Stimulated activated CD4-positive, alpha-beta T cell treated with anti-CD3 and anti-CD28 coated beads, Interleukin-15, amount 100 ng/mL, for 1 hour (primary cell): ENCODE measurements at places on chromosomes 11 and 22.

- no peak for DNase-seq
Observed at GRCh38 chr11:2461253-2461955, 16.6 kb downstream of the KCNQ1 start.

DNA sequence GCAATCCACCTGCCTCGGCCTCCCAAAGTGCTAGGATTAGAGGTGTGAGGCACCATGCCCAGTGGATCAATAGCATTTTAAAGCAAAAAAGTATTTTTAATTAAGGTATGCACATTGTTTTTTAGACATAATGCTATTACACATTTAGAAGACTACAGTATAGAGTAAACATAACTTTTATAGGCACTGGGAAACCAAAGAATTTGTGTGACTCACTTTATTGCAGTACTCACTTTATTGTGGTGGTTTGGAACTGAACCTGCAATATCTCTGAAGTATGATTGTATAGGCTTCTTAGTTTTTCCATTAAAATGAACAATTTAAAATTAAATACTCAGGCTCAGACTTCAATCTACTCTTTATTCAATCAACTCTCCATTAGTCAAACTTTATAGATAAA, 17.5 kb upstream of the CD3E start:
- no peak for DNase-seq

- DNase-seq = no peak
Observed at GRCh38 chr22:49487950-49488349, 339.7 kb downstream of the BRD1 start.

- no peak for DNase-seq
Observed at GRCh38 chr11:19160847-19161246, 40.9 kb downstream of the CSRP3 start.

GRCh38 chr22:18147791-18148190, 2.2 kb upstream of the USP18 start:
- DNase-seq = no peak

- DNase-seq = no peak
Observed at GRCh38 chr22:40594924-40595323, 41.6 kb downstream of the MRTFA start.

DNA sequence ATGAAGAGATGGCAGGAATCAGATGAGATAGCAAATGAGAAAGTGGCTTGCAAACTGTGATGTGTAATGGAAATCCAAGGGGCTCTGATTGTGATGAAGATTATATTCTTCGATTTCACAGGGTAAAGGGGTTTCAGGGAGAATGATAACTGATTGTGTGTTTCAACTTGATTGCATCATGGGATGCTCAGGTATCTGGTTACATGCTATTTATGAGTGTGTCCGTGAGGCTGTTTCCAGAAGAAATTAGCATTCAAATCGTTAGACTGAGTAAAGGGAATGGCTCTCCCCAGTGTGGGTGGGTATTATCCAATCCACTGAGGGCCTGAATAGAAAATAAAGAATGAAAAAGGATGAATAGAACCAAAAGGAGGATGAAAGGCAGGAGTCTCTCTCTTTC, 278.7 kb upstream of the LARGE1 start:
- DNase-seq = no peak

- DNase-seq = no peak
Observed at GRCh38 chr11:69058511-69059270, 10.0 kb downstream of the TPCN2 start.

DNA sequence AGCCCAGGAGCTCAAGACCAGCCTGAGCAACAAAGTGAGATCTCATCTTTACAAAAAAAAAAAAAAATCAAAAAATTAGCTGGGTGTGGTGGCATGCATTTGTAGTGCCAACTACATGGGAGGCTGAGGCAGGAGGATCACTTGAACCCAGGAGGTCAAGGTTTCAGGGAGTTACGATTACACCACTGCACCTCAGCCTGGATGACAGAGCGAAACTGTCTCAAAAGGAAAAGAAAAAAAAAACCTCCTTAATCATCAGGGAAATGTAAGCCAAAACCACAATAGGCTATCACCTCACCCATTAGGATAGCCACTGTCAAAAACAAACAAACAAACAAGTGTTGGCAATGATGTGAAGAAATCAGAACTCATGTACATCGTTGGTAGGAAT, 13.4 kb downstream of the DGCR2 start:
- no peak for DNase-seq

DNA sequence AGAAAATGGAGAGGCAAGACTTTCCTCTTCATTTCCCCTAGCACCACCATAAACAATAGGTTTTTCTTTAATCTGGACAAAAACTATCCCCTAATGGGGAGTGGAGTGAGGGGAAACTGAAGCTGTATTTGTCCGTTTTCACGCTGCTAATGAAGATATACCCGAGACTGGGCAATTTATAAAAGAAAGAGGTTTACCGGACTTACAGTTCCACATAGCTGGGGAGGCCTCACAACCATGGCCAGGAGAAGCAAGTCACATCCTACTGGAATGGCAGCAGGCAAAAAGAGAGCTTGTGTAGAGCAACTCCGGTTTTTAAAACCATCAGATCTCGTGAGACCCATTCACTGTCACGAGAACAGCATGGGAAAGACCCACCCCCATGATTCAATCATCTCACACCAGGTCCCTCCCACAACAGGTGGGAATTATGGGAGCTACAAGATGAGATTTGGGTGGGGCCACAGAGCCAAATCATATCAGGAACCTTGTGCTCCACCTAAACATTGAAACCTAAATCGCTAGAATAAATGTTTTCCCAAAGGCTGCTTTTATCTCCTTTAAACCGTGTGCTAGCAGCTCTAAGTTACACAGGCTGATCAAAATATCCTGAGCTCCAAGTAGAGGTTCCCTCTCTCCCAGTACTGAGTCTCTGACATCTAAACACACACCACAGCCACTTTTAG, 4.3 kb downstream of the UBQLN3 start:
- no peak for DNase-seq

DNA sequence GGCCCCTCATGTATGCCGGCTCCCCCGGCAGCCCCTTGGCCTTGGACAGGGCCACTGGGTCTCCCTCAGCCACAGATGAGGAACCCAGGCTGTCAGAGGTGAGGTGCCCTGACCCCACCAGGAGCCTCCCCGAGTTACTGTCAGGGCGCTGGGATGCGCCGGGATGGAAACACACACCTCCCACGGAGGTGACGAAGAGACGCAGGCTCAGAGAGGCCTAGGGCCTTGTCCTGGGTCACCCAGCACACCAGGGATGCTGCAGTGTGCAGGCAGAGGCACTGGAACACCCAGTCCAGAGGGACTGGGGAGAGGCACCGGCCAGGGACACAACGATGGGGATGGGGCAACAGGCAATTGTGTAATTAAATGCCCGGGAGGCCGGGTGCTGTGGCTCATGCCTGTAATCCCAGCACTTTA, 81.2 kb upstream of the PRR5 start:
- no peak for DNase-seq

- DNase-seq = no peak
Observed at GRCh38 chr22:46067159-46068111, 82.9 kb upstream of the PPARA start.

- no peak for DNase-seq
Observed at GRCh38 chr11:46718155-46719019, 626 bp upstream of the F2 start.

DNA sequence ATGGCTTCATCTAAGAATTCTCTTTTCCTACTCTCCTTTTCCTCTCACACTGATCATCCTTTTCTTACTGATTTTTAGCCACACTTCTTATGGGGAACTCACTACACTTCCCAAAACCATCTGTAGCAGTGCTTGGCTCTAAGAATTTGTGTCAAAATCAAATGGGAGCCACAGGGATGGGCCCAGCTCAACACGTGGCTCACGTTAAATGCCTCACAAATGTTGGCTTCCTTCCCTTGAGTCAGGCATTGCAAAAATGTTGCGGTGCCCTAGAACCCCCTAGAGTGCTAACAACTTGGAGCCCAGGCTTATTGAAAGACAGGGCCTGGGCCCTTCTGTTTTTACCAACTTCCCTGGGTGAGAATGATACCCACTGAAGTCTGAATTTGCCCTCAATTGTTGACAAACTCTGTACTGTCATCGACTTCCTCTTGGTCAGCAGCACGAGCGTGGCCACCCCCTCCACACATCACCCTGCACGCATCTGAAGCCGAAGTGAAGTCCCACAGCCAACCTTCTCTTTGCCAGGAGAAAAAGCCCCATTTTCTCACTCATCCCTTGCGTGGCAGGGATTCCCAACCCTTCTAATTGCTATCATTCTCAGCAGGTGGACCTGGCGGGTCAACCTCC, 69.7 kb downstream of the ELFN2 start:
- no peak for DNase-seq

DNA sequence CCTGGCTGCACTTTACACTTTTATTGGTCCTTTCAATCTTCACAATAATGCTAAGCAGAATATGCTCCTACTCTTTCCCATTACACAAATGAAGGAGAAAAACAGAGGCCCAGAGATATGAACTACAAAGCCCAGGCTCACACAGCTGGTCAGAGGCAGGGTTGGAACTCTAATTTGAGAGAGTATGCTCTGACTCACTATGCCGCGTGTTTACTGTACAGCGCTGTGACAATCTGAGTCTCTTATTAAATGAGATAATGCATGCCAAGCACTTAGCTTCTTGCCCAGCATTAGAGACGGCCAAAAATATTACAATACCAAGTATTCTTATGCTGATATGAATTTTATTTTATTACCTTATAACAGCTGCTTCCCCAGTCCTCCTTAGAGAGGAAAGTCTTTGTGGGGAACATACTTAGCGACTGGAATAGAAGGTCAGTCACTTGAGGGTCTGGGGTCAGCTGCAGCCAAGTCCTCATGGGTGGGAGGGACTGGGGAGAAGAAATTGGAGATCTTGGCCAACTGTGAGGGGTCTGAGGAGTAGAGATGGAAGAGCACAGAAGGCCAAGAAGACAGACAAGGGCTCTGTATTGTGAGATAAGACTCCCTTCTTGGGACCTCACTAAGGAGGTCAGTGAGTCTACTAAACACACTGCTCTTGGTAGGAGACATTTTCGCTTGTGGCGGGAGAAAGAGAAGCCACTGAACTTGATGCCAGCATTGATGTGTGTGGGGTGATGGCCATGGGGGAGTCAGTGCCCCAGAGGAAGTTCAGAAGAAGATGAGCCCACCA, 150.8 kb upstream of the TIMP3 start:
- no peak for DNase-seq

GRCh38 chr11:2582946-2583604, 116.7 kb downstream of the KCNQ1OT1 start:
- no peak for DNase-seq

DNA sequence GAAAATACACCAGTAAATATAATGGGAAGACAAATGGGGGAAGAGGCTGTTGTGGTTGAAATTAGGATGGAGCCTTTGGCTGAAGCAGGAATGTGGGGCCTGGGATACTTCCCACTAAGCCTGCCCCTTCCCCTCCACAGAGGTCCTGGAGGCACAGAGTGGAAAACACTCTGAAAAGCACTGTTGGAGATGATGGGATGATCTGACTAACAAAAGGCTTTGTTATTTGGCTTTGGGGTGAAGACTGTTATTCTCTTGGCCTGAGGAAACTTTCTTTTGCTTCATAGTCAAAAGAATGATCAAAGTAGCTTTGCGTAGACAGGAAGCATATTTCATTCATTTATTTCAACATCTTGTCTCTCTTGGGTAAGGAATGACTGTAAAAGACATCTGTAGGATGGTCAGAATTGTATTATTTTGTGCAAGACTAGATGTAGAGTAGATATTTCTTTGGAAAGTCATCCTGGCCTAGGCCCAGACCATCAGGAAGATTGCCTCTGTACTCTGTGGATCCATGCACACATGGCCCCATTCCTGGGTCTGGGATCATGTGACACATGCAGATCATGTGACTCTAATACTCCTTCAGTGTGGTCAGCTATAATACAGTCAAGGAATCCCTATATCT, 111.4 kb downstream of the SPON1 start:
- DNase-seq = no peak

DNA sequence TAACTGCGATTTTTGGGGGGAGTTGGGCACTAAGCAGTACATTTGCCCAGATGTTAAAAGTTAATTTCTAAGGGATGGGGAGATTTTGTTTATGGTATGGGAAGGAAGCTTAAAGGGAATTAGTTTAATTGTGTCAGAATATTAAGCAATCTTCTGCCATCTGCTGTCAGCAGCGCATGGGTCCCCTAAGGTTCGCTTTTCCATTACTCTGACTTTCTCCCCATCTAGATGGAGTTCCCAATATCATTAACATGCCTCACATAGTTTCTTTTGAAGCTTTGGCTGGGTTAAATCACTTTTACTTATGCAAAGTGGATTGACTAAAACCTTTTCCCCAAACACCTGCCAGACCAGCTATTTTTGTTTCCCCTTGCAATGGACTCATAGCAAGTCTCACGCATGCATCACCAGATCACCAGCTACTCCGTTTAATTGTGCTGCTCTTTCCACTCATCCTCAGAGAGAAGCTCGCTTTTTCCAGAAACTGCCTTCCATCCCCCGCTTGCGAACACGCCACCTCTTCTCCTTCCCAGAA, 172.7 kb downstream of the FAT3 start:
- DNase-seq = no peak

DNA sequence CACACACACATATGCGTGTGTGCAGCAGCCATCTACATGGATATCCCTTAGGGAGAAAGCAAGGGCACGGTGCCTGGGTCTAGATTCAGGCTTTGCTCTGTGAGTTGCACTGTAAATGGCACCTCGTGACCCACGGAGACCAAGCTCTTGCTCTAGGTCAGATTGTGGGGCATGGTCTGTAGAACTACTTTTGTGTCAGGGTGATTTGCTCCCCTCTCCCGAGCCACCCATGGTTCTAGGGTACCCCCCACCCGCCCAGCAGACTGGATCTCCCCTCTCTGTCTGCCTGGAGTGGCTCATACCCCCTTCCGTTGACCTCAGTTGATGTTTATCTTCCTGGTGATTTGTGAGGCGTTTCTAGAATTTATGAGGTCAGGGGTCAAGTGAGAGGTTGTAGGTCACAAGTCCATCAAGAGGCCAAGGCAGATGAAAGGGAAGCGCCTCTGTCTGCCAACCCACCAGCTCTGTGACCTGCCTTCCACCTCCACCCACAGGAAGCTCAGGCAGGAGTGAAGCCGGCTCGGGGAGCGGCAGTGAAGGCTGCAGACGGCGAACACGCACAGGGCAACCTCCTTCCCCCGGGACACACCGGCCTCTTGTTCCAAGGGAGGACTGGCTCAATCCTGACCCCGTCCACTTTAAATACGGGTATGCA, 76.2 kb upstream of the TTLL12 start:
- DNase-seq = no peak

- DNase-seq = no peak
Observed at GRCh38 chr22:17964643-17965042, 59.7 kb downstream of the MICAL3 start.

DNA sequence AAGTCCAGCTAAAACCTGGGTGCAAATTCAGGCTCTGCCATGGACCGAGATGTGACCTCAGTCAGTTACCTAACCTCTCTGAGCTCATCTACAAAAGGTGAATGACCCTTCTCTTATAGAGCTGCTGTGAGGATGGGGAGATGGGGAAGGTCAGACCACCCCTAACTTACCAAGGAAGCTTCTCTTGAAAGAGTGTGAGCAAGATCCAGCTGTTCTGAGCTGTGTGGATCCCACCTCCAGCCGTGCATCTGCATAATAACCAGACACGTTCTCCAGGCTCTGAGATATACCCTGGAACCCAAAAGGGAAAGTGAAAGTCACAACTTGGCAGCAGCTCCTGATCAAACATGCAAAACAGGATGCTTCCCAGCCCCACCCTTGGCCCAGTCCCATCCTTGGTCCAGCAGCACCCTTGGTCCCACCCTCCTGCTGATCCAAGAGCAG, at the start of gene APOL3:
TSS of gene APOL3 (minus strand) at position 257 of the 444 bp plus-strand sequence. CDS start 11,700 bp downstream, outside the sequence.
- no peak for DNase-seq
